Cerebellum (tissue), 4 donors: ENCODE measurements at places on chromosomes 4 and X. TPM values are rescaled to one million over a fixed set of nuclear protein-coding genes. Genes with fewer than 3 reads are reported as not detected.

RAB33A gene
- 13.5 TPM for total RNA-seq

TBC1D14 gene
- total RNA-seq = 94.1 TPM

PWWP3B gene
- 1.00 TPM for total RNA-seq

EMCN gene
- 5.2 TPM for total RNA-seq

IL2RG gene
- 0.64 TPM for total RNA-seq

USP17L5 gene
- not detected for total RNA-seq

MAGEA11 gene
- total RNA-seq = not detected

RASSF6 gene
- 0.09 TPM for total RNA-seq

RNF128 gene
- 2.0 TPM for total RNA-seq

JADE3 gene
- 10.9 TPM for total RNA-seq

CNGA1 gene
- total RNA-seq = 0.18 TPM

BCORL1 gene
- 3.7 TPM for total RNA-seq

FRYL gene
- 141 TPM for total RNA-seq

ATP10D gene
- total RNA-seq = 19.4 TPM

TKTL2 gene
- total RNA-seq = 0.73 TPM

SHOX gene
- total RNA-seq = 0.18 TPM

CTAG1A gene
- total RNA-seq = not detected

FAM156B gene
- 13.3 TPM for total RNA-seq

ZNF630 gene
- 5.5 TPM for total RNA-seq

NWD2 gene
- total RNA-seq = 11.1 TPM

SAGE1 gene
- total RNA-seq = not detected

ART3 gene
- total RNA-seq = not detected

NR3C2 gene
- 10.1 TPM for total RNA-seq

GPC4 gene
- 4.2 TPM for total RNA-seq

TCEANC gene
- total RNA-seq = 9.0 TPM

ARMCX2 gene
- total RNA-seq = 35.0 TPM

FAM184B gene
- total RNA-seq = 2.3 TPM

CDS1 gene
- 28.9 TPM for total RNA-seq

MAP7D2 gene
- 9.9 TPM for total RNA-seq

ZNF732 gene
- 2.4 TPM for total RNA-seq

RAB9B gene
- total RNA-seq = 24.1 TPM

FGD1 gene
- 10.3 TPM for total RNA-seq

FLNA gene
- 131 TPM for total RNA-seq

SMAD1 gene
- 33.7 TPM for total RNA-seq

IQCM gene
- not detected for total RNA-seq

SPANXC gene
- not detected for total RNA-seq

PAK3 gene
- total RNA-seq = 63.2 TPM

CFAP99 gene
- 0.45 TPM for total RNA-seq

NOX1 gene
- not detected for total RNA-seq

SLC10A4 gene
- total RNA-seq = 1.1 TPM

GPR143 gene
- total RNA-seq = 2.2 TPM

CCDC158 gene
- total RNA-seq = 4.3 TPM

MAGEA12 gene
- not detected for total RNA-seq

P2RY10 gene
- not detected for total RNA-seq

NAP1L5 gene
- total RNA-seq = 28.4 TPM

C4orf51 gene
- not detected for total RNA-seq

USP17L13 gene
- not detected for total RNA-seq

EGF gene
- 0.45 TPM for total RNA-seq

NLGN3 gene
- 21.4 TPM for total RNA-seq

CCNI gene
- total RNA-seq = 296 TPM

PRR27 gene
- not detected for total RNA-seq

SLITRK4 gene
- 24.3 TPM for total RNA-seq

FGFR3 gene
- 6.5 TPM for total RNA-seq

UGT2B11 gene
- not detected for total RNA-seq

FRG2 gene
- not detected for total RNA-seq

PRDM5 gene
- 29.8 TPM for total RNA-seq

SORCS2 gene
- 9.3 TPM for total RNA-seq
